ENCODE measurements at places on chromosomes 13 and 19. TPM values are rescaled to one million over a fixed set of nuclear protein-coding genes. Genes with fewer than 3 reads are reported as not detected.

The RGL3 gene
- total RNA-seq, result not detected

The KLF12 gene
- total RNA-seq, result 5.3 TPM

The LILRA5 gene
- total RNA-seq, result not detected

The CFAP97D2 gene
- not detected for total RNA-seq
